ENCODE measurements at places on chromosomes 1 and 21.

DNA sequence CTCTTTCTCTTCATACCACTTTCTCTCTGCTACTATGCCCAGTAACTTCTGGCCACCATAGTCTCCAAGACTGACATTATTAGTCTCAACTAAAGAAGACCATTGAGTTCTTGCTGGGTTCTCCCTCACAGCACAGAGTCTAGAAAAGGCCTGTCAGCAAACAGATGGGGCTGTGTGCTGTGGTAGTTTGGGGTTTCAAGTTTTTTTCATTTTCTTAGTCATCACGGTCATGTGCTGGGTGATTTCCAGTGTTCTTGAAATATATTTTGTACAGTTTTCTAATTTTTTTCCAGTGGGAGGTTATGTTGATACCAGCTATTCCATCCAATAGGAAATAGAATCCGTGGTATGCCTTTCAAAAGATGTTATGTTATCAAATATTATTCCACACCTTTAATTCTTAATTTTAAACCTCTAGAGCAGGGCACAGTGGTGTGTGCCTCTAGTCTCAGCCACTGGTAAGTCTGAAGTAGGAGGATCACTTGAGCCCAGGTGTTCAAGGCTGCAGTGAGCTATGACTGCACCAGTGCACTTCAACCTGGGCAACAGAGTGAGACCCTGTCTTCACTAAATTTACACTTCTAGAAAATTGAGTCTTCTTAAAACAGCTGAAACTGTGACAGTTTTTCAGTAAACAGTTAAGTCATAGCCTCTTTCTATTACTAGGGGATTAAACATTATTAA, 8.3 kb downstream of the CFHR2 start:
- no peak for DNase-seq

DNA sequence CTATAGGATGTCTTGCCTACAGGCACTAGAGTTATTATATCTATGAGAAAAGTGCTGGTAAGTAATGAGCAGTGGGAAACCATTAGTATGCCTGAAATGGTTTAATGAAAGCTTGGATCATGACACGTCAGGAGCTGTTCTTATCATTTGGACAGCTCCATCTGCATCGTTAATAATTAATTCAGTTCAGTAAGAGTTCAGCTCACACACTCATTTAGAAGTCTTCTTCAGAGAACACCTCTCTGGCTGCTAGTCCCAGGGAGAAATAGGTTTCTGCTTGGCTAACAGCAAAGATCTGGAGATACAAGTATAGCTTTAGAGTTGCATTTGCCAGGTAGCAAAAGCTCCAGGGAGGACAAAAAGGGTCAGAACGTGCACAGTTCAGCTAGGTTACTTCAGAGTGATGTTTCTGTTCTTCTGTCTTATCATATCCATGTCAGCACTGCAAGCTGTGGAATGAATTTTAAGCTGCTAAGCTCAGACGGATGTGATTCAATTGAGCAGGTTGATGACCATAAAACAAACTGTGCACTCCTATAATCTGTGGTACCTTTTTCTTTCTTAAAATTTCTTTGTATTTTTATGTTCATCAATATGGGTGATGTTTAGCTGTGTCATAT, 173.6 kb downstream of the ADGRL2 start:
- no peak for DNase-seq

DNA sequence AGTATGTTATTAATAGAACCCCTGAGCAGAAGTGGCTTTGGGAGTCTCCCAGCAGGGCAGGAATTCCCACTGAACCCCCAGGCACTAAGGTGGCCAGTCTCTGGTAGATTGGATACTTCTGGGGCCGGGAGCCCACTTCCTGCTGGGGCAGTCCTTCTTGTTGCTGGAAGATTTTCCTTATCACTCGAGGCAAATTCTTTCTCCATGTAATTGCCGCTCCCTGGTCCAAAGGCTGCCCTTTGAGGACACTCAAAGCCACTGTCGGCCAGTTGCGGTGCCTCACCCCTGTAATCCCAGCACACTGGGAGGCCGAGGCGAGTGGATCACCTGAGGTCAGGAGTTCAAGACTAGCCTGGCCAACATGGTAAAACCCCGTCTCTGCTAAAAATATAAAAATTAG, 22.6 kb upstream of the TNFRSF1B start:
- no peak for DNase-seq

DNA sequence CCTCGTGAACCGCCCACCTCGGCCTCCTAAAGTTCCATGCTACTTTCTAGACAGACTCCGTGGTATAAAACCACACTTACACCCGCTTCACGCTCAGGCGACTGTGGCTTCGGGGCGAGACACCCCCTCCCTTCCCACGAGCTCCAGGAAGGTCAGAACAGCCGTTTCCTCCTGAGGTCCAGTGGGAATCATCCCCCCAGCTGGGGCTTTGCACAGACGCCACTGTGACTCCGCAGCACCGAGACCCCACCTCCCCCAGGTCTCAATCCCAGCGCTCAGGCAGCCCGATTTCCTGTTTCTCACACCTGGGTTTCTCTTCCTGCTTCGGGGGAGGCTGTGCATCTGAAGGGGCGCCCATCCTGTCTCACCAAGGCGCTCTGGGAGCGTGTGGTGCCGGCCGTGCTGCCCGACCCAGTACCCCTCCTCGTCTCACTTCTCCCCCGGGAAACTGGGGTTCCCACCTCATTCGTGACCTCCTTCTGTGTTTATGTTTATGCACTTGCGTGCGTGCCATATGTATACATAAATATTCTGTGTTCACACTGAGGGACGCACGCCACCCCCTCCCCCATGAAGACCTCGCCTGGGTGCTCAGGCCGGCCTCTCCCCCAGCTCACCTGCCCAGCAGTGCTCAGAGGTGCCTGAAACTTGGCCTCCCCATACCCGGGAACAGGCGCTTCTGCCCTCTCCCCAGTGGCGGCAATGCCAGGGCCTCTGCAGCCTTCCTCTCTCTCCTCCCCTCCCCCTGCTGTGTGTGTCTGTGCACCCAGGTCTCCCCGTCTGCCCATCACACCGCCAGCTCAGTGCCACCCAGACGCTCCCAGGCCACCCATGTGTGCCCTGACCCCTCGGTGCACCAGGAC, 14.6 kb downstream of the SLC35E2B start:
- peak; percentile 11 for DNase-seq

DNA sequence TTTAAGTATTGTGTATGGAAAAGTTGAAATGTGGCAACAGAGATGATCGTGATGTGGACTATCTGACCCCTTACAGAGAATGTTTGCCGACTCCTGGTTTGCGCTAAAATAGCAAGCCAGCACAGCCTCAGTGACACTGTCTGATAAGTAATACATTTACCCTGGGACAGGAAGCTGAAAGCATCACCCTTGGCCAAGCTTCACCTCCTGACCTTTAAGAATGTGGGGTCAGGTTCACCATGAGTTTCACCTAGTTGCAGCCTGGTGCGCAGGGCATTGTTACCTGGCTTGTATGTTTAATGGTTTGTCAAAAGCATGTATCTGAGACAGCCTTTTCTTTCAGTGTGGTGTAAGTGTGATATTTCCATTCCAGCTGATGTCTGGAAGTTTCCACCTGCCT, 29.2 kb downstream of the TRAF5 start:
- DNase-seq, result no peak

GRCh38 chr1:150066838-150067183, 765 bp upstream of the VPS45 start:
- no peak for DNase-seq

GRCh38 chr1:160877221-160877620, 7.8 kb downstream of the ITLN1 start:
- DNase-seq, result no peak

DNA sequence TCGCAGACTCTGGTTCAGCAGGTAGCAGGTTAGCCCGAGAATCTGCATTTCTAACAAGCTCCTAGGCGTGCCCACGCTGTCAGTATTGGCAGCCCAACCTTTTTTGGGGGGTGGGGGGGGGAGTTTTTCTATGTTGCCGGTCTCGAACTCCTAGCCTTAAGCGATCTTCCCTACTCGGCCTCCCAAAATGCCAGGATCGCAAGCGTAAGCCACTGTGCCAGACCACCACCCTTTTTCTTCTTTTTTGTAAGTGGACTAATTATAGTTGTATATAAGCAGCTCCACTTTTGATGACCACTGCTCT, 480 bp upstream of the MIS18A start:
- DNase-seq, result no peak

DNA sequence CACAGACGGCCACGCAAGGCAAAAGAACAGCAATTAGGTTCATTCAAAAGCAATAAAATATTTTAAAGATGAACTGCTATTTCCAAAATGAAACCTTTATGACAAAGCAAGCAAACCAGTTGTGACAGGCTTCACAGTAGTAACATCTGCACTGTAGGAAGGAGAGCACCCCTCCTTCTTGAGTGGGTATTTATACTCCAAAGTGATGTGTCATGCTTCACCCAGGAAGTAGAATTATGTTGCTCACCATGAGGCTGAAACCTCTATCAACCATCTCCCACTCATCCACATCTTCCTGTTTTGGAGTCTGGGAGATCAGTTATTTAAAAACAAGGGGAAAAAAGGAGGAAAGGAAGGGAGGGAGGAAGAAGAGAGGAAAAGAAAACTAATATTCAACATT, 885 bp downstream of the OR2T10 start:
- DNase-seq, result no peak

DNA sequence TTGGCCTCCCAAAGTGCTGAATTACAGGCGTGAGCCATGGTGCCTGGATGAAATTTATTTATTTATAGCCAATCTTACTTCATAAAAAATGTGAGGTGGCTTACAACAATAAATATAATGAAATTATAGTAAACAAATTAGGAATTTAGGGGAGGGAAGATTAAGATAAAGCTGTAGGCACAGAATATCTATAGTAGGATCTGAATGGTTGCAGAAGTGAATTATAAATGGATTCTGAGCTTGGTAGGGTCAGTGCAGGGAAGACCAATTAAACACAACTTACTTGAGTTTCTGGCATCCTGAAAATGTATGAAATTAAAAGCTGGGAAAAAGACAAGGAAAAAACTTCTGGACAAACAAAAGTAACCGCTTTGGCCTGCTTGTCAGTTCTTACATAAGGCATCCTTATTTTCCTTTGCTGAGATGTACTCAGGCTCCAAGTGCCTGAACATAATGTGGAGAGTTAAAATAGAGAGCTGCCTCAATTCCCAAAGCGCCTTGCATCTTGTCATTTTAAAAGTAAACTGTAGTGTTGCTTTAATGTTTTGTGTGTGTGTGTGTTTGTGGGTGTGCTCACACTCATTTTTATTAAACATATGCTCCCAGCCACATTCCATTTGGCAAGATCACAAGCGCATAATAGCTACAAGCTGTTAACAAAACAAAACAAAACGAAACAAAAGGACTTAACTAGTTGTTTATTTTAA, 247.3 kb downstream of the S1PR1 start:
- no peak for DNase-seq

GRCh38 chr1:66253330-66253921, 280.5 kb upstream of the SGIP1 start:
- DNase-seq, result peak; percentile 59

GRCh38 chr1:30356839-30357238, 366.5 kb downstream of the MATN1 start:
- no peak for DNase-seq

DNA sequence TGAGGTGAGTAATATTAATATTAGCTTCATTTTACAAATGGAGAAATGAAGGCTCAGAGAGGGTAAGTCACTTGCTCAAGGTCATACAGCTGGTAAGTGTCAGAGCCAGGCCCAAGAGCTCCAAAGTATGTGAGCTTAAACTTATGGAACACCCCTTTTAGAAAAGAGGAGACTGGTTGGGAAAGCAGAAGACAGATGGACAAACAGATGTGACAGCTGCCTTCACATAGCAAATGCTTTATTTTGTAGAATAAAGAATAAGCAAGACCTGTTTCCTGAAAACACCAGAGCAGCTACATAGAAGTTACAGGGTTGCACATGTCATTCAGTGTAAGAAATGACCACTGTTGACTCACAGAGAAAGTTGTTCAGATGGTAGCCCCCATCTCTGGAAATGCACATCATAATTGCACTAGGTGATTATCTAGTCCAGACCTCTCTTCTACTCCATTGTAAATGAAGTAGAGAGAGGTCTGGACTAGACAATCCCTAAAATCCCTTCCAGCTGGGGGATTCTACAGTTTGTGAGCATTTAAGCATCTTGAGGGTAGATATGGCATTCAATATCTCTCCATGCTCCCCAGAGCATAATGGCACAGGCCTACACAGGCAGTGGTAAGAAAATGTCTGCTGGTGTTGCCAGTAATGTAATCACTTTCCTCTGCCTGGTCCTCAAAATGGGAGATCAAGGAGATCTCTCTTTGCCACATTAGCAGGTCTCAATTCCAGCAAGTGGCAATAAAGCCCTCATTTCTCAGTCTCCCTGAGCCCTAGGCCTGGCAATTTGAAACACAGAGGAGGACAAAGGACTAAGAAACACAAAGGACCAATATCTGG, 188.2 kb upstream of the FGGY start:
- DNase-seq, result no peak

DNA sequence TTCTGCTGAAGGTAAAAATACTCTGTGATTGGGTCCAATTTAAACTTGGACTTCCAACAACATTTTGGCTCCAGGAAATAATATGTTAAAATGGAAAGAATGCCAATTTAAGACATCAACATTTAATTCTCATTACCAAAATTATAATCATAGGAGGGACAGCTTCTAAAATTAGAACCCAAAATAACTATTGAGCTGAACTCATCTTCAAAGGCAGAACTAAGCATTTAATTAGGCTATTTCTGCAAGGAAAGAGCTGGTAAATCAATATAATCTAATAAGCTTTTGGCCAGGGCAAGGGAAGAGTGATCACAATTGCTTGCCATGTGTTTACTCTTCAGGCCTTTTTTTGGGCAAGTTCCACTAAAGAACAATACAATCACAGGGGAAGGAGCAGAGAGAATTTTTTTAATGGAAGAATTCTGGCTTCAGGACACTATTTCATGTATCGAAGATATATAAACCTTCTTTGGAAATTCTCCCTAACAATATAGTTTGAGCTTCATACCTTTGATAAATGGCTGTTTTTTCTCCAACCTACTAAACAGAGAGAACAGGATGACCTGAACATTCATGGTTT, 133.1 kb upstream of the PTBP2 start:
- no peak for DNase-seq

DNA sequence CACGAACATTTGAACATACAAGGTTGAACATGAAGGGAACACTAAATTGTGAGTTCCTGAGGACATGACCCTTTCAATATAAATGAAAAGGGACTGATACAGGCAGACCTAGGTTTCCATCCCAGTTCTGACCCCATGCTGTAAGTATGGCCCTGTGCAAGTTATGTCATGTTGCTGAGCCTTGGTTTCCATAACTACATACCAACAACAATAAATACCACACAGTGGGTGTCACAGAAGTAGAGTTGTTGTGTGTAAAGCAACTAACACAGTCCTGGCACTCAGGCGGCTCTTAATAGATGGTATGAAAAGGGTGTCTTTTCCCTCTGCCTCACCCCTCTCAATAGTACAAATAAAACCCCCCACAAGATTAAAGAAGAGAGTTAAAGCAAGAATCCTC, 140.8 kb downstream of the LMX1A start:
- DNase-seq, result no peak

- peak; percentile 69 for DNase-seq
These were observed 32.6 kb upstream of the TLR5 start for GRCh38 chr1:223175633-223176032.
